Upper lobe of right lung (tissue), 1 donor: ENCODE measurements at places on chromosomes 4 and X.

- H3K27ac ChIP-seq: no peak overlapping the region
- peak overlapping the region; percentile 32 for H3K4me3 ChIP-seq
- no peaks in the 10 kb centered on the region for H3K4me1 ChIP-seq
- H3K36me3 ChIP-seq: no peaks in the 10 kb centered on the region
- H3K27me3 ChIP-seq: no peaks in the 10 kb centered on the region
Observed at GRCh38 chrX:139194571-139195280, 335.8 kb upstream of the F9 start.

DNA sequence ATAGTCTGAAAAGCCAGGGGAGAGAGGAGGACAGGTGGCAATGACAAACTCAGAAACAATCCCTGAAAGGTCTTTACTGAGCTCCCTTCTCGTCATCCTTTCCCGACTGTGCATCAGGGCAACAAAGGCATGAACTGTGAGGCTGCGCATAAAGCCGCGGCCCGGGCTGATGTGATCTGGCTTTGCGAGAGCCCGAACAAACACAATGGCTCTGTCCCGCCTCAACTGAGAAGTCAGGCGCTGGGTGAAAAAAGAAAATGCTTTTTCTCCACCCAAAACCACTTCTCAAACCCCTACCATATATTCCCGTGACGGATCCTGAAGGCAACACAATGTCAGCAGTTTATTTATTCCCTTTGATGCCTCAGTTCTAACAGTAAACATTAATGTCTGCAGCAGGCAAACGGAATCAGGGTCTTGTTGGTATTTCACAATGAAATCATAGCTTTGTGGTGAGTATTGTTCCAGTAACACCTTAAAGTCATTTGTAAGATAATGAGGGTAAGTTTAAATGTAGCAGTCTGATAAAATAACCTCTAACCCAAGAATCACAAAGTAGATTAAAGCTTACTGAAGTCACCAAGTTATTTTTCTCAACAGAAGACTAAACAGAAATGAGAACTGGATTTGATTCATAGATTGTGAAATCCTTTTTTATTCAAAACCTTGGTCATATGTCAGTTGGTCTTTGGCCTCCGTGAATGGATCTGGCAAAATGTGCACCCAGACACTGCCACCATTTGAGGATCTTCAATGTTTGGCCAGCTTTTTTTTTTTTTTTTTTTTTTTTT is 67.4 kb downstream of the APBB2 start:
- H3K4me3 ChIP-seq: no peak overlapping the region
- no peak for DNase-seq
- peak overlapping the region; percentile 43 for H3K27ac ChIP-seq

DNA sequence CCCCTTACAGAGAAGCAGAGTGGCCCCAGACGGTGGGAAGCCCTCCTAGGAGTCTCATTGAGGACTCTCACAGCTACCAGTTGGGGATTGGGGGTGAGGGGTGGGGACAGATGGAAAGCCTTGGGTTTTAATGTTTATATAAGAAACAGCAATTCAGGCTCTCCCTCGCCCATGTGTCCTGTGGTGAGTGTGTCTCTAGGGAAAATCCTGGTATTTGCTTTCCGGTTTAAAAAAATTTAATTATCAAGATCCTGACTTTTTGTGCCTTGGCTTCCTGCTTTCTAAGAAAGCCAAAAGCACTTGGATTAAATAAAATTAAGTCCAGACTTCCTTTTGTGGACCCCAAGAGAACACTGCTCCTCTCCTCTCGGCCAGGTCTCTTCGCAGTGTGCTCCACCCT is 93.8 kb downstream of the SOWAHB start:
- H3K27me3 ChIP-seq: no peaks in the 10 kb centered on the region
- no peak overlapping the region for H3K4me3 ChIP-seq
- no peaks in the 10 kb centered on the region for H3K4me1 ChIP-seq
- H3K36me3 ChIP-seq: no peaks in the 10 kb centered on the region

DNA sequence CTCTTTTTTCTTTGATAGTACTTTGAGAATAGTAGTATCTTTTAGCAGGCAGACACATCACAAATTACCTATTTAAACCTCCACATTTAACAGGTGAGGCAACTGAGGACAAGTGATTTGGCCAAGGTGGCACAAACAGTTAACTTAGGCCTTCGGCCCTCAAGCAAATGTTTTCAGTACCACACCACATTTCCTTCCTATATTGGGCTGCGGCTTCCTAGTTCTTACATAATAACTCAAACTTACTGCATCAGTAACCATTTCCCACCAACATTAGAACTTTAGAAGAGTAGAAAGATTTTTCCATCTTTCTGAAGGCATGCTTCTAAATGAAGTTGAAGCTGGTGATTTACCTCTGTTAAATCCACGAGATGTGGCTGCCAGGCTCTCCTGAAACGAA is 63.2 kb upstream of the SLC4A4 start:
- no peak overlapping the region for H3K27ac ChIP-seq
- H3K27me3 ChIP-seq: no peaks in the 10 kb centered on the region
- H3K4me1 ChIP-seq: peaks cover 10% of the 10 kb centered on the region
- no peak overlapping the region for H3K4me3 ChIP-seq
- no peaks in the 10 kb centered on the region for H3K36me3 ChIP-seq

GRCh38 chr4:182228991-182229577 is 14.1 kb upstream of the TENM3 start:
- no peaks in the 10 kb centered on the region for H3K4me1 ChIP-seq
- no peak overlapping the region for H3K27ac ChIP-seq
- DNase-seq: no peak
- no peaks in the 10 kb centered on the region for H3K36me3 ChIP-seq

DNA sequence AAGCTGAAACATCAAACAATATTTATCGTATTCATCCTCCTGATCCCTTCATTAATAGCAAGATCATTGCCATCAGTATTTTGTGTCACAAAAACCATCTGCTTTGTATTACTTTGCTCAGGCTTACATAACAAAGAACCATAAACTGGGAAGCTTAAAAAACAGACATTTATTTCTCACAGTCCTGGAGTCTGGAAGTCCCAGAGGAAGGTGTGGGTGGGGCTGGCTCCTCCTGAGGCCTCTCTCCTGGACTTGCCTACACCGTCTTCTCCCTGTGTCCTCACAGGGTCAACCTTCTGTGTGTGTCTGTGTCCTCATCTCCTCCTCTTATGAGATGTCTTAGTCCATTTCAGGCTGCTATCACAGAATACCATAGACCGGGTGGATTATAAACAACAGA is 61.3 kb upstream of the MXRA5 start:
- H3K4me3 ChIP-seq: no peak overlapping the region
- no peaks in the 10 kb centered on the region for H3K36me3 ChIP-seq
- no peaks in the 10 kb centered on the region for H3K4me1 ChIP-seq
- H3K27me3 ChIP-seq: no peaks in the 10 kb centered on the region
- DNase-seq: no peak

DNA sequence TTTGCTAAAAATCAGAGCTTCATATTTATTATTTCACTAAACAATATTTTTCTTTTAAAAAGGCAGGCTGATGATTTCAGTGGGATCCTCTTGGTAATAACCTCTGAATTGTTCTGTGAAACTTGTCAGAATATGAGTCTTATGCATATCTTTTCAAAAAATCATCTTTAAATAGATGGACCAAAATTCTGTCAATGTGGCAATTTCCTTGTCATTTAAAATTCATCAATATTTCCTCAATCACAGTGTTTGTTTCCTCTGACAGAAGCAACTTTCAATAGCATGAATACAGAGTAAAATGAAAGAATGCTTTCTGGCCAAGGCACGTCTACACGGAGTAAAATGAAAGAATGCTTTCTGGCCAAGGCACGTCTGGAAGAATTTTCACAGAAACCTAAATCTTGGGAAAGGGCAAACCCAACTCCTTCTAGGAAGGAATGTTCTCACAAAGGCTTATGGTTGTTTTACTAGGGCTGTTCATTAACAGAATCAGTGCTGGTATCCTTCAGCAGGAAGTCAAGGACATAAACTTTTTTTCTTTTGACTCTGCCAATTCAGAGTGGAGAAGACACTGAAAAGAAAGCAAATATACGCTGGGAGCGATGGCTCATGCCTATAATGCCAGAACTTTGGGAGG is 99.0 kb upstream of the GPR34 start:
- no peak for DNase-seq
- H3K4me1 ChIP-seq: no peaks in the 10 kb centered on the region
- H3K4me3 ChIP-seq: no peak overlapping the region
- H3K36me3 ChIP-seq: no peaks in the 10 kb centered on the region
- H3K27me3 ChIP-seq: no peaks in the 10 kb centered on the region

- no peak for DNase-seq
- no peak overlapping the region for H3K27ac ChIP-seq
- no peaks in the 10 kb centered on the region for H3K4me1 ChIP-seq
- no peak overlapping the region for H3K4me3 ChIP-seq
- H3K36me3 ChIP-seq: no peaks in the 10 kb centered on the region
- no peaks in the 10 kb centered on the region for H3K27me3 ChIP-seq
Observed at GRCh38 chr4:114052227-114052626, 72.8 kb upstream of the ARSJ start.

DNA sequence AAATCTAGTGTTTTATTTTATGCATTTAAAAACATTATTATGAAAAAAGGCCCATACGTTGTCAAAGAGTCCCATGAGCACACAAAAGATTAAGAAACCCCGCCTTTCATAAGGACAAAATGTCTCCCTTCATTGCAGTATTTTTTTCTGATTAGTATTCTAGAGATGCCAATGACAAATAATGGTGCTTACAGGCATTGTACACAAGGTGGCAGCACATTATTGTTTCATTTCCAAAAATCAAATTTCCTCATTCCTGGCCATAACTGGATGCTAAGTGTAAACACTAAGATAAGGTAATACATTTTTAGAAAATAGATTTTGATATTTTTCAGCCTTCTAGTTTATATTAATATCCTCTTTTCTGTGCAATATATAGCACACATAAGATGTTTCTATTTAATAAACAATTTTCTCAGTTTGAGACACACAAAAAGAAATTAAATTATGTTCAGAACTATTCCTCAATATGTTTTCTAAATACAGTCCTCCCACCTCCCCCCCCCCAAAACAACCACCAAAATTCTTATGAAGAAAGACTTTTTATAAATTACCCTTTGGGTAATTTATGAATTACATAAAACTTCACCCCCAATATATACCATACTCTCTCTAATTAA is 47.7 kb downstream of the TIGD2 start:
- H3K27ac ChIP-seq: no peak overlapping the region
- H3K4me1 ChIP-seq: peaks cover 4% of the 10 kb centered on the region
- no peak for DNase-seq

- no peak for DNase-seq
- no peak overlapping the region for H3K27ac ChIP-seq
- no peak overlapping the region for H3K4me3 ChIP-seq
- H3K36me3 ChIP-seq: peaks cover 26% of the 10 kb centered on the region
- no peaks in the 10 kb centered on the region for H3K27me3 ChIP-seq
Observed at GRCh38 chr4:77172336-77172735, 15.3 kb downstream of the CCNG2 start.

DNA sequence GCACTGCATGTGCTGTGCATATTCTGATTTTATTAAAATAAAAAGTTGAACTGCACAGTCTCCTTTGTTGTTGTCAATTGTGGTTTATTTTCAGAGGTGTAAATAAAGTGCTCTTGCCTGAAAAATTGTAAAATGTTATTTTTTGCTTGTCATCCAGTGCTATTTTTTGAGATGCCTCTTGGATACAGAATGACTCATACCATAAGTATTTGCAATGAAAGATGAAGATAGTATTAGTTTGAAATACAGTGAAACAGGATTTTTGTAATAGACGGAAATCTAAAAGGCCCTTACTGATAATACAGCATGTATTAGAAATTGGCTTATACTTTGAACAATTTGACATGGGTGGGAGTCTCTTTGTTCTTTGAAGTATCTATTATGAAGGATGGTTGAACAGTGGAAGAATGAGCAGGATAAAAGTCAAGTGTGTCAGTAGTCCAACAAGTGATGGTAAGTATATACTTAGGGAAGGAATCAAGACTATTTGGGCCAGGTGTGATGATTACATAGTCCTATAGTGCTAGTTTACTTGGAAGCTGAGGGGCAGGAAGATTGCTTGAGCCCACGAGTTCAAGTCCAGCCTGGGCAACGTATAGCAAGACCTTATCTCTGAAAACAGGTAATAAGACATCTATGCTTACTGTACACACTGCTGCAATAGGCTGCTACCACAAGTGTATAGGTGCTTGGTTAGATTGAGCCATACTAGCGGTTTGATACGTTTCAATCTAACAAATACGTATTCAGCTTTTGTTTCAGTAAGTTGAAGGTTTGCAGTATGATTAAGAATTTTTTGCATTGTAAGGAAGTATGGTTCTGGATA is 16.4 kb downstream of the DDX3X start:
- no peak overlapping the region for H3K4me3 ChIP-seq
- no peaks in the 10 kb centered on the region for H3K27me3 ChIP-seq
- H3K4me1 ChIP-seq: no peaks in the 10 kb centered on the region
- DNase-seq: no peak
- H3K36me3 ChIP-seq: peaks cover 42% of the 10 kb centered on the region

DNA sequence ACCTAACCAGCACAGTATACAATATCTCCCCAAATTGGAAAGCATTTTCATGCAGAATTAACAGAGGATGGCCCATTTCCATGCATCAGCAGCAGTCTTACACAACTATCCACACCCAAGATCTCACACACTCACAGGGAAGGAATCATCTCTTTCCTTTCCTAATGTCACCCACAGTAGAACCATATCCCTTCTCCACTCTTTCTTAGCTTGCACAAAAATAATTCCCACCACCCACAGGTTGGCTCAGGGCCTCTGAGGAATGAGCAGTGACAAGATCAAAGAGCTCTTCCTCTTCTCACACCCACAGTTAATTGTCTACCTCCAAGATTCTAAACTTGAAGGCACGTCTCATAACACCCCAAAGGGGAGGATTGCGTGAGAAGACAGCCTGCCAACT is 217.7 kb upstream of the VEGFC start:
- no peak overlapping the region for H3K4me3 ChIP-seq
- H3K4me1 ChIP-seq: no peaks in the 10 kb centered on the region
- no peaks in the 10 kb centered on the region for H3K27me3 ChIP-seq
- H3K27ac ChIP-seq: no peak overlapping the region

GRCh38 chr4:178693816-178694215 is 1251.6 kb upstream of the AGA start:
- no peaks in the 10 kb centered on the region for H3K4me1 ChIP-seq
- no peak for DNase-seq
- H3K27me3 ChIP-seq: no peaks in the 10 kb centered on the region
- no peak overlapping the region for H3K27ac ChIP-seq
- no peaks in the 10 kb centered on the region for H3K36me3 ChIP-seq

GRCh38 chr4:99861120-99861905 is 32.9 kb downstream of the LAMTOR3 start:
- DNase-seq: no peak
- H3K27ac ChIP-seq: no peak overlapping the region

DNA sequence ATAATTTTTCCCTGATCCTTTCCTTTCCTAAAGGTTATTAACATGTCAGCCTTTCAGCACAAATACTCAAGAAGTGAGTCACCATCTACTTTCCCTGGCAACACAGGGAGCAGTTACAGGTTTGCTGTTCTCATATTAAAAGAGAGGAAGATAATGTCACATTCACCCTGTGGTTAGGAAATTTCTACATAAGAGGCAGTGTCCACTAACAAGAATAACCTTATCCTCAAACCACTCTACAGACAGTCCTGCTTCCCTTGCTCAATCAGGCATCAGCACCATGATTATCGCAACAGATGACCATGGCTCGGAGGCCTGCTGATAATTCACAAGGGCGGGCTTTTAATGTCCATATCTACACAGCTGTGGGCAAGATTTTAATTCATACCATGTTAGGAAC is 30.9 kb downstream of the RNF150 start:
- no peaks in the 10 kb centered on the region for H3K36me3 ChIP-seq
- DNase-seq: no peak
- no peak overlapping the region for H3K27ac ChIP-seq
- no peaks in the 10 kb centered on the region for H3K4me1 ChIP-seq

- peaks cover 28% of the 10 kb centered on the region for H3K36me3 ChIP-seq
- DNase-seq: no peak
- H3K4me1 ChIP-seq: peaks cover 20% of the 10 kb centered on the region
- H3K27ac ChIP-seq: no peak overlapping the region
- no peak overlapping the region for H3K4me3 ChIP-seq
Observed at GRCh38 chr4:16192631-16193518, 33.4 kb downstream of the TAPT1 start.
